ENCODE measurements at places on chromosomes 3 and 15.

DNA sequence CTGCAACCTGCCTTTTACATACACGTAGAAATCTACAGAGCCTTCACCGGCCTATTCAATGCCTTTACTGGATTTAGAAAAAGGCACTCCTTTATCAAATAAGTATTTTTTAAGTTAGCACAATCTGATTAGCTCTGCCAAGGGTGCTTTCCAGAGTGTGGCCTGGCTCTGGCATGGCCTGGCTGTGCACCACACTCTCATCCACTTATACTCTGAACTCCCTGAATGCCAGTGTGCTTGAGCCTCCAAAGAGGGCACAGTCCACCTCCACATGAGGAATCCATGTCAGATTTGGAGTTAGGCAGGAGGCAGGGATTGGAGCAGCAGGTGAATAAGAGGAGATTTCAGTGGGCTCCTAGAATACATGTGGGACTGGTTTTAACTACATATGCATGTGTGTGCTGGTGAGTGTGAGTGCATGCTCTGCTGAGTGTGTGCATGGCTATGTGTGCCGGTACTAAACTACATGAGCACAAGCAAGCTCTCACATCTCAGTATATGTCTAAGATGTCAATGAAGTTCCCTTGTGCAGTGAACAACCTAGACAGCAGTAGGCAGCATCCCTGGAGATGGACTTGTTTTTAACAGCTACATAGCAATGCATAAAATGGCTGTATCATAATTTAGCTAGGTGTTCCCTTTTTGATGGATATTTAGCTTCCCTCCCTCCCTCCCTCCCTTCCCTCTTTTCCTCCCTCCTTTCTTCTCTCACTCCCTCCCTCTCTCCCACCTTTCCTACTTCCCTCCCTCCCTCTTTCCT is 17.8 kb upstream of the ZFAND6 start:
- DNase-seq: no peak

GRCh38 chr3:101229681-101230080 is 90.7 kb downstream of the IMPG2 start:
- DNase-seq: no peak

DNA sequence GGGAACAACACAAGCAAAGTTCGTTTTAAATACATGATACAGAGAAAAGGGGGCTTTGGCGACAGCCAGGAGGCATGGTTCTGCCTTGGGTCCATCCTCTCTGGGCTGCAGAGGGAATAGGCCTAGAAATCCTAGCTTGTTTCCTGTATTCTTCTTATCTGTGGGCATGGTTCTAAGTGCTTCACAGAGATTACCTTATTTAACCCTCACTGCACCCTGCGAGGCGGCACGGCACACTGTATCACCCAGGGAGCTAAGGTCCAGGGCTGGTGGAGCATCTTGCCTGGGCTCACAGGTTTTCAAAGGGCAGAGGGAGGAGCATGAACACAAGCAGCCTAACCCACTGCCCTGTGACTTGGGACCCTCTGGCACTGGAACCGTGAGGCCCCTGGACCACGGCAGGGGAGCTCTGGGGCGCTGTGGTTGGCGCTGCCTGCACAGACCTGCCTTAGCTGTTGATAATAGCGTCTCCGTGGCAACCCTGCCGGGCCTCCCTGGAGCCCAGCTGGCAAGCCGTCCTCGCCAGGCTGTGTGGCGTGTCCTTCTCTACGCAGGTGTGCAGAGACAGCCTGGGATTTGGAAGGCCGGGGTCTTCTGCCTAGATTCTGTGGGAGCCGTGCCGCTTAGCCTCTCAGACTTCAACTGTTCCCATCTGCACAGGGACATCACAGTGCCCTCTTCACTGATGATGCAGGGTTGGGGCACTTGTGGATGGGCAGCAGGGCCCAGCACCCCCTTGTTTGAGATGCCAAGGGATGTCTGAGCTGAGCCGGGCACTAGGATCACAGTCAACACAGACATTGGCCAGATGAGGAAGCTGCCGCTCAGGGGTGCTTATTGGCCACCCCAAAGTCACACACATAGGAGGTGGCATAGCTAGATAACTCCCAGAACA is 154.6 kb upstream of the TLE3 start:
- peak; percentile 70 for DNase-seq

GRCh38 chr3:72448375-72448823 is 399.8 kb downstream of the SHQ1 start:
- no peak for DNase-seq

DNA sequence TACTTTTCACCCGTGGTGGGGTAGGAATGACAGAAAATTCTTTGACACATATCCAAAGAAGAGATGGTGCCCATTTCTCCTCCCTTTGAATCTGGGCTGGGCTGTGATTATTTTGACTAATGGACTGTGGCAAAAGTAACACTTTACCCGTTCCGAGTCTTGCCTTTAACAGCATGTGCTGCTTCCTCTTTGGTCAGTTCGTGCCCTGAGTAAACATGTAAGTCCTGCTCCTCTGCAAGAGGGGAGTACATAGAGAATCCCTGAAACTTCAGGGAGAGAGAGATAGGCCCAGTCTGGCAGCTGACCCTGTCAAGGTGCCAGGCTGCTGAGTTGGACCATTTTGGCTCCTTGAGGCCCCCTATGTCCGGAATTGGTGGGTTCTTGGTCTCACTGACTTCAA is 243.1 kb downstream of the EPHB1 start:
- DNase-seq: no peak

- no peak for DNase-seq
Observed at GRCh38 chr3:62567097-62568021, 194.0 kb upstream of the FEZF2 start.

GRCh38 chr3:40680685-40681657 is 156.2 kb downstream of the ZNF621 start:
- DNase-seq: no peak

- DNase-seq: no peak
Observed at GRCh38 chr15:85034276-85034675, 52.6 kb downstream of the PDE8A start.

DNA sequence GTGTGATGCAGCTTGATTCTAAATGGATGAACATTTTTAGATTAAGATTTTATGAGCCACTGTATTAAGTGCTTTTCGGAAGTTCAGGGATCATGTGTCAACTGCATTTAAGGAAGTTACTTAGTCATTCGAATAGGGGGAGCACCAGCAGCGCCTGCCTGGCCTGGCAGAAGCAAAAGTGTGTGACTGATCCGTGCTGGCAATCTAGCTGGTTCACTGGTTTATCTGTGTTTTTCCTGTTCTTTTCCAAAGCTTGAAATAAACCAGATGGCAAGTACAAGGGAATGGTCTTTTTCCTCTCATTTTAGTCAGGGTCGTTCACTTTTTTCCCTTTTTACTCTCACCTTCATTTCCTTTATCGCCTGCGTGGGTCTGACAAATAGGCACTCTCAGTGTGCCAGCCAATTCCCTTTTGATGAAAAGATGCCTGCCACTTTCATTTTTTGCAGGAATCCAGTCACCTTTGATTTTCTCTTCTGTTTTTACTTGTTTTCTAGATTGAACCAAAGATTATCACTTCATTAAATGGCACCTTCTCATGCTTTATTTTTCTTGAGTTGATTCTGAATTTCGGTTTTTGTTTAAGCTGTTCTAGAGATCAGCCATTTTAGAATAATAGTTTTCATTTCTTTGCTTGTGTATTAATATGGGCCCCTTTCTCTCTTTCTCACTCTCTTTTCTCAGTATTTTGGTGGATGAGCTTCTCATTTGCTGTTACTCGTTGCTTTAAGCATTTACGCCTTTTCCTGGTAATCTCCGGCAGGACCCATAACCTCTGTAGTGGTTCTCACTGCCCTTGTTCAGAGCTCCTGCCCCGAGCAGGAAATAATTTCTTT is 2.8 kb downstream of the ABHD2 start:
- DNase-seq: peak; percentile 42

- DNase-seq: no peak
Observed at GRCh38 chr15:65783872-65784271, 8.2 kb downstream of the DENND4A start.

GRCh38 chr15:98874773-98875172 is 132.8 kb downstream of the PGPEP1L start:
- DNase-seq: no peak

- no peak for DNase-seq
Observed at GRCh38 chr15:62647202-62647842, 395.2 kb upstream of the TPM1 start.

GRCh38 chr3:145889730-145890129 is 271.3 kb downstream of the PLOD2 start:
- no peak for DNase-seq

GRCh38 chr3:177338697-177339219 is 141.5 kb upstream of the TBL1XR1 start:
- no peak for DNase-seq

- no peak for DNase-seq
Observed at GRCh38 chr15:66746231-66746605, 44.2 kb downstream of the SMAD6 start.

DNA sequence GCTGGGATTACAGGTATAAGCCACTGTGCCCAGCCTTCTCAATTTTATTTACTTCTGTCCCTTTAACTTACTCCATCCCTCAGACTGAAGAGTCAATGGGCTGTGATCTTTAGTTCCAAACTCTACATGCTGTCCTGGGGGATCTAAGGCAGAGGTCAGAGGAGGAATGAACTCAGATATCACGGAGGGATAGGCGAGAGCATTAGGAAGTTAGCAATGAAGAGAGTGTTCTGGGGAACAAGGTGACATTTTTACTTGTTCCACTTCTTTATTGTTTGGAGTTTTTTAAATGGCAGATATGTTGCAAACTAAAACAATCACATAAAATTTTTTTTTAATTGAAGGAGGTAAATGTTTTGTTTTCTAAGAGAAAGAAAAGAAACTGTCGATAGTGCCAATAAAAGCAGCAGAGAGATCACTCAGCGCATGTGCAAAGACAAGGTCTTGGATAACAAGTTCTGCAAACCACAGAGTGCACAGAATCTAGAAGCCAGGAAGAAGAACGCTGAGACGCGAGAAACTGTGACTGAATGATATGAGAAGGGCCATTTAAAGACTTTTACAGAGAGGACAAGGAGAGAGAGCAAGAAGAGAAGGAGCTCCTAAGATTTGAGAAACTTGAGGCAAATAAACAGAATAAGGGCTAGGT is 10.8 kb upstream of the CA12 start:
- no peak for DNase-seq

DNA sequence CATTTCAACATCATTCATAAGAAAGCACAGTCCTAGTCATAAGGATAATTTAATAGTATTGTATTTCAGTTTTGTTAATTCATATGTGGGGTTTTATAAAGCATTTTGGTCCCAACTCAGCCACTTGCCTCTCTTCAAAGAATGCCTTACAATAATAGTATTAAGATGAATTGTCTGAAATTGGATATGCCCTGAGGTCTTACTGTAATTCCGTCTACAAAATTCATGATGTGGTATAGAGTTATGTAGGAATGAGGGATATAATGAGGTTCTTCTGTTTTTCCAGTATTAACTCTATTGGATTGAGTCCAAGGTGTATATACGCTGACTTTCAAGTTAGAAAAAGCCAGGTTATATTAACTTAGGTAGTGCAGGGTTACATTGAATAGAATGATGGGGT is 177.0 kb downstream of the GOLIM4 start:
- DNase-seq: no peak

GRCh38 chr3:178386401-178386800 is 149.8 kb upstream of the KCNMB2 start:
- DNase-seq: no peak

DNA sequence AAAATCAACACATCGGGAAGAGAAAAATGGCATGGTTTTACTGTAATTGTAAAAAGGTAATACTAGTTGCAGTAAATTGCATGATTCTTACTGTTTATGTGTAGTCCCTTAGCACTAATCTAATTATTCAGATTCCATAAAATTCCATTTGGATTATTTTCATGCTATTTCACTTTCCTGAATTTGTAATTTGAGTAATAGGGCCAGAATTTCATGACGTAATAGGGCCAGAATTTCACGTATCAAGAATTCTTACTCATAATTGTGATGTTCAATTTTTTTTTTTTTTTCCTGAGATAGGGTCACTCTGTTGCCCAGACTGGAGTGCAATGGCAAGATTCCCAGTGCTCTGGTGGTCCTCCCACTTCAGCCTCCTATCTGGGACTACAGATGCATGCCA is 2.9 kb upstream of the U2SURP start:
- DNase-seq: no peak

DNA sequence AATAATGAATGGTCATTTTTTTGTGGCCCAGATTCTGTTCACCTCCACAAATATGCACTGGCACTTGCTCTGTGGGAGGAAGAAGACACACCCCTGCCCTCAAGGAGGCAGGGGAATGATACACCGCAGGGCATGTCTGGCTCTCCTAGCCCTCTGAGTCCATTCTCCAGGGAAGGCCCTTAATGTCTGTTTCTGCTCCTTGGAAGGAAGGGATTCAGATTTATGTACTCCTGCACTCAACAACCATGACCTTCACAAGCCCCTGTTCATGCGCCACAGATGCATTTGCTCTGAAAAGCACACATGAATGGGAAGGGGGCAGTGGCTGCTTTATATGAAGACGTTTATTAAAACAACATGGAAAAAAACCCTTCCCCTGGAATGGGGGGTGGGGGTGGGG is 333.8 kb downstream of the EPHB1 start:
- no peak for DNase-seq

- DNase-seq: no peak
Observed at GRCh38 chr3:126101521-126101982, 17.6 kb upstream of the SLC41A3 start.

GRCh38 chr3:45546716-45547701 is 47.5 kb upstream of the LIMD1 start:
- no peak for DNase-seq

- peak; percentile 20 for DNase-seq
Observed at GRCh38 chr3:132256989-132257388, 60.2 kb upstream of the ACP3 start.

DNA sequence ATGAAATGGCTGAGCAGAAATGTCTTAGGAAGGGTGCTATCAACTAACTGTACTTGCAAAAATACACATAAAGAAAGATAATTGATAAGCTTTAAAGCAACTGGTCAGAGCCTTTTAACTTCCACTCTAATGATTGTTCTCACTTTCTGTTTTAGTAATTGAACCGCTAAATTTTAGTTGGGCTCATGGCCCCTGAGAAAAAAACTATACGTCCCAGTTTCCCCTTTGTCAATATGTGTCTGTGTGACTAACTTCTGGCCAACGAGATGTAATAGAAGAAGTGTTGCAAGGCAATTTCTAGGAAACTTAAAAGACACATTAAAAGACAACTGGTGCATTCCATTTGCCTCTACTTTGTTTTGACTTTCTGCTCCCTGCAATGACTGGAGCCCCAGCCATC is 223.9 kb downstream of the NR1D2 start:
- no peak for DNase-seq

- DNase-seq: no peak
Observed at GRCh38 chr15:80823120-80823519, 44.0 kb downstream of the CEMIP start.

- no peak for DNase-seq
Observed at GRCh38 chr3:106332129-106332528, 463.3 kb upstream of the CBLB start.

DNA sequence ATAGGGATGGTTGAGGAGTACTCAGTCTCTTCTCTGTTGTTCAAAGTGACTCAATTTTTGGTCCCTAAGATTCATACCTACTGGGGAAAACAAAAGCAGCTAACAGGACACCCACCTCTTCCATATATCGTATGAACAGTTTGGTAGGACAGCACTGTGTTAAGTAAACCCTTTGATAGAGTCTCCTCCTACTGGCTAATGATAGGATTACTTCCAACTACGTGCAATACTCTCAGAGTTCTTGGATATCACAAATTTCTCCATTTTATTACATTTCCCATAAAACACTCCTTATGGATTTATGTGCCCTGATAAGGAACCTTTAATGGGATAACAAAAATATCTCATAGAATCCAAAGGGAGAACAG is 200.2 kb upstream of the GOLGA6L4 start:
- DNase-seq: peak; percentile 17
